Ovary (tissue), 10 donors: ENCODE measurements at places on chromosomes 13 and 19. TPM values are rescaled to one million over a fixed set of nuclear protein-coding genes. Genes with fewer than 3 reads are reported as not detected.
A peak's percentile ranks its signal among the peaks of the same experiment; 100 is the strongest.

DNA sequence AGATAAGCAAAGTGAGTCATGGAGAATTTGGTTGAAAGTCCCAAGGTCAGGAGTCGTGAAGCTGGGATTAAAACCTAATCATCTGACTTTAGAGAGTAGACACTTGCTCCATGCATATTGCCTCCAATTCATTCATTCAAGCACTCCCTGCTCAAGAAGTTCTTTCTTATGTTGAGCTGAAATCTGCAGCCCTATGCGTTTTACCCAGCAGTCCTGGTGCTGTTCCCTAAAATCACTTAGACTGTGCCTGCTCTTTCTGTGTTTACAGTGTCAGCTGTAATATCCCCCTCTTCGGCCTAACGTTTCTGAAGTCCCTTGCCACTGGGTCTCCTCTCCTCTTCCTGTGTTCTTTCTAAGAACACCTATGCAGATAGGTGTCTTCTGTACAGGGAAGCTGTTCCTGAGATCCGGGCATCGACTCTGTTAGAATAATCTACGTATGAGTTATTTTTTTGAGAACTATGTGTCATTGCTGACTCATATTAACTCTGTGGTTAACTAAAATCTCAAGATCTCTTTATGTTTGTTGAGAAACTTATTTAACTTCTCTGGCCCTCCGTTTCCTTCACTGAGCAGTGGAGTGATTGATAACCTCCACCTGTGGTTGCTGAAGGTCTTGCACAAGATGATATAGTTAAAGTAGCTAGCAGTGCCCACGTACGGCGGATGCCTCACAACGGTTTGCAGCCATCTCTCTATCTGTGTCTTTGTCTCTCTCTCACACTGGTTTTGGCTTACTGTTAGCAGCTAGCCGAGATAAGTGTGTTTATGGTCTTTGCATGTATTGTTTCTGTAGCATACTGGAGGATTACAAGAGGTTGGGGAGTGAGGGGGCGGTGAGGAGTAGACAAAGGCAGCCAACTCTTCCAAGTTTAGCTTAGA is 4.7 kb downstream of the ALOX5AP start:
- DNase-seq, result no peak

GRCh38 chr13:99154064-99154463 is 46.6 kb upstream of the UBAC2 start:
- no peak for DNase-seq

The FUT1 gene
- 1.3 TPM for polyA plus RNA-seq

- DNase-seq, result no peak
Measured at GRCh38 chr13:106329941-106330340, 205.5 kb downstream of the EFNB2 start.

GRCh38 chr19:17479325-17479791 is 9.0 kb downstream of the SLC27A1 start:
- no peak for DNase-seq

GRCh38 chr19:5984600-5984999 is 6.7 kb upstream of the RANBP3 start:
- no peak for DNase-seq

DNA sequence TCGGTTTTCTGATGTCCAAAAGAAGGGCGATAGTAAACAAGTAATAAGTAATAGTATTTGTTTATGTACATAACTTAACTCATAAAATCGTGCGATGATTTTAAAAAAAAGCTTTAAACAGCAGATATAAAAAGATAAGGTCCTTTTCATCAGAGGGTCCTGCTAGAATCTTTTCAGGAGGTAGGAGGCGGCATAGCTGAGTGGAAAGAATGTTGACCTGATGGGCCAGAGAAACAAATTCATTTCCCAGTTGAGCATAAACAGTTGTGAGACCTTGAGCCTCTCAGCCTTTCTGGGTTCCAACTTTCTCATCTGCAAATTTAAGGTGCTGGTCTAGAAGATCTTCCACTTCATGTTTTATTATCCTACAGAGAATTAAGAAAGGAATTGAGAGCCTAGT is 173.5 kb downstream of the LACC1 start:
- no peak for DNase-seq

DNA sequence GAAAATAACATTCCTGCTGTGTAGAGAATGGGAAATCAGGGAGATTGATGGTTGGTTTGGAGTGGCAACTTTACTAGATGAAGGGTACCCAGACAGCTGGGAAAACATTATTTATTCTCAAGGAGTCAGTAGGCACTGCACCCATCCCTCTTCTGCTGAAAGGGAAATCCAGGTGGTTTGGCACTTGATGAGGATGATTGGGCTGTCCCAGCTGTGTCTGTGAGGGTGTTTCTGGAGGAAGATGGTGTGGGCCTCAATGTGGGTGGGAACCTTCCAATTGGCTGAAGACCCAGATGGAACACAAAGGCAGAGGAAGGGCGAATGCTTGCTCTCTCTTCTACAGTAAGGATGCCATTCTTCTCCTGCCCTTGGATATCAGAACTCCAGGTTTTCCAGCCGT is 10.4 kb upstream of the SACS start:
- DNase-seq, result no peak

The PSG1 gene
- not detected for polyA plus RNA-seq

The SIGLEC8 gene
- 1.6 TPM for polyA plus RNA-seq

DNA sequence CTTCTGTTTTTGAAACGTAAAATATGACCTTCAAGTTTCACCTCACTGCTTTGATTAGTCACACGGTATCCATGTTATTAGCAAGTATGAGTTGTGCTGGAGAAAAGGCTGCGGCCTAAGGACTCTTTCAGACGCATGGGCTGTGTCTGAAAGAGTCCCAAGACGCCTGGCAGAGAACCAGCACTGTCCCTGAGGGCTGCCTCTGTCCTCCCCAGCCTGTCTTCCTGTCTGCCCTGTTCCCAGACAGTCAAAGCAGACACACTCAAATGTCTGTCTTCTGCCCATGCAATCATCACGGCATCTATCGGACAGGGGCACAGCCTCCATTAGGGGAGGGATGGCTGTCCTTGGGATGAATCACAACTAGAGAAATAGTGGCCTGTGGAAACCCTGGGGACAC is 65.5 kb downstream of the DPY19L3 start:
- DNase-seq, result no peak

DNA sequence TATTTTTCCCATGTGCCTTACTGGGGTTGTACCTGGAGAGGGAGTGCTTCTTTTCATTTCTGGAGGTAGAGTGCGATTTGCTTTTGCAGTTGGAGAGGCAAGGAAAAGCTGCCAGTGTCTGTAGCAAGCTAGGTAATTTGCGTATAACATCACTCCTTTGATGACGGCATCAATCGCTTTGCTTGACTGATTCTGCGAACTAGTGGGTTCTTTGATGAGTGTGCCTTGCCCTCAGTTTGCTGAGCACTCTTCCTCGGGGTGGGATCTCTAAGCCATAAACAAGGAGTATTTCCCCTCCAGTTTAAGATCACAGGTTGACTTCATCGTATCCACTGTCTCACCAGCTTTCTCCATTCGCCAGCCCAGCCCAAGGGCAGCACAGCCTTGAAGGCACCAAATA is 344.5 kb downstream of the KCNRG start:
- no peak for DNase-seq

DNA sequence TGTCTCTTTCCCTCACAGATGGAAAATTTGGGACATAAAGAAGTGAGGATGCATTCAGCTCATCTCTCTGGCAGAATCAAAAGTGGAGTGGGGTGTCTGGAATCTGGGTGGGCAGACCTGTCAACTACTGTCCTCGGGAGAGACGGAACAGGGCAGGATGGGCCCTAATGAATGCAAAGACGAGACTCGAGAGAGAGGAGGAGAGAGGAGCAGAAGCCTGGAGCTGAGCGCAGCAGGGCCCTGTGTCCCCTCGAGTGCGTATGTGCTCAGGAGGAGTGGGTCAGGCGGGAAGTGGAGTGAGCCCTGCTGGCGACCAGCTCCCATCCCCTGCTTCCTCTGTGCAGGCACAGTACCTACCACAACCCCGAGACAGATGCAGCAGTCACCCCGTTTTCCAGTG is 78.9 kb downstream of the TEX29 start:
- DNase-seq, result peak; percentile 1

DNA sequence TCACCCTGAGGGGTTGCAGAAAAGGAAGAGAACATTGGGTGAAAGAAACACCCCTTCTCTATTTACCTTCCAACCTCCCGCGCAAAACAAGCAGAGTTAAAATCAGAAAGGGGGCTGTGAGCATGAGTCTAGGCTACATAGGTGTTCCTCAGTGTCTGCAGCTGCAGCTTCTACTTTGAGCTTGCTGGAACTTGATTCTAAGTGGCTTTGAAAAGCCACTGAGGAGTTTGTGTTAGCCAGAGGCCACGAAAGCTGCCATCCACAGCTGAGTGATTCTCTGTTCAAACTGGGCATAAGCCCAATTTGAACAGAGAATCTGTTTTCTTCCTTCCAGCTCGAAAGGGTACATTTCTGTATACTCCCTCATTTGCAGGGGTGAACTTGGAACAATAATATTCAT is 343.9 kb downstream of the PCDH9 start:
- DNase-seq, result no peak

The MYO16 gene
- 0.37 TPM for polyA plus RNA-seq
